ENCODE measurements at places on chromosomes 6 and 20.

- DNase-seq: no peak
Observed at GRCh38 chr6:83884523-83884922, 25.0 kb downstream of the CYB5R4 start.

DNA sequence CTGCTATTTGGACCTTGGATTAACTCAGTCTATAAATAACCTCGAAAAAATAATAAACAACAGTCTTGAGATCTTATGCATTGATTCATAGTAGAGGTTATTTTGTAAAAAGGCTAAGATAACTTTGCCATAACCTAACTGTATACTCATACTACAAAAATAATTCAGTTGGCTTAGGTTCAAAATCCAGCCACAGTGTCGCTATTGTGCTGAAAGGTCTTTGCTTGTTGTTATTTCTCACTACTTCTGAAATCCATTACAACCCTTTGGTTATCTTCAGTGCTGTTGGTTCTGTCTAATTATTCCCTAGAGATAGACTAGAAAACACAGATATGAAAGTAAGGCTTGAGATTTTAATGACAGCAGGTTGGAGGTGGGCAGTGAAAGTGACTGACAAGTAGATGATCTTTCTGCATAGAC lies 74.4 kb downstream of the MKKS start:
- DNase-seq: no peak

- DNase-seq: no peak
Observed at GRCh38 chr6:99416226-99416625, 8.9 kb downstream of the PNISR start.

DNA sequence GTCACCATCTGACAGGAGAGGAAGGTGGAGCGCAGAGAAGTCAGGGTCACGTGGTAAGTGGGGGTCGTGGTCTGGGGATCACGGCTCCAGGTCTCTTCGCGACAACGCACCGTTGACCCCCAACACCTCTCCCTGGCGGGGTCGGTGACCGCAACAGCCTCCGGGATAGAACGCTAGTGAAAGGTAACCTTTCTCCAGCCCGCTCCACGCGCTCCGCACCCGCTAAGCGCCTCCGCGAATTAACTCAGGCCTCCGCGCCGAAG lies 600 bp upstream of the SYNJ2 start:
- DNase-seq: no peak

- DNase-seq: no peak
Observed at GRCh38 chr6:85672050-85672449, 29.4 kb upstream of the SYNCRIP start.

DNA sequence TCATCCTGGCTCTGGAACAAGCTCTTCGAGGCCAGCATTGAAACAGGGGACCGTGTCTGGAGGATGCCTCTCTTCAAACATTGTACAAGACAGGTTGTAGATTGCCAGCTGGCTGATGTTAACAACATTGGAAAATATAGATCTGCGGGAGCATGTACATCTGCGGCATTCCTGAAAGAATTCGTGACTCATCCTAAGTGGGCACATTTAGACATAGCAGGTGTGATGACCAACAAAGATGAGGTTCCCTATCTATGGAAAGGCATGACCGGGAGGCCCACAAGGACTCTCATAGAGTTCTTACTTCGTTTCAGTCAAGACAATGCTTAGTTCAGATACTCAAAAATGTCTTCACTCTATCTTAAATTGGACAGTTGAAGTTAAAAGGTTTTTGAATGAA lies 3.6 kb upstream of the CDKN1A start:
- no peak for DNase-seq

GRCh38 chr20:2972126-2972525 lies 71.3 kb upstream of the GNRH2 start:
- no peak for DNase-seq

GRCh38 chr6:8029243-8029870 lies 34.8 kb downstream of the BLOC1S5 start:
- DNase-seq: no peak

GRCh38 chr6:108782179-108783041 lies 65.8 kb upstream of the ARMC2 start:
- peak; percentile 83 for DNase-seq

DNA sequence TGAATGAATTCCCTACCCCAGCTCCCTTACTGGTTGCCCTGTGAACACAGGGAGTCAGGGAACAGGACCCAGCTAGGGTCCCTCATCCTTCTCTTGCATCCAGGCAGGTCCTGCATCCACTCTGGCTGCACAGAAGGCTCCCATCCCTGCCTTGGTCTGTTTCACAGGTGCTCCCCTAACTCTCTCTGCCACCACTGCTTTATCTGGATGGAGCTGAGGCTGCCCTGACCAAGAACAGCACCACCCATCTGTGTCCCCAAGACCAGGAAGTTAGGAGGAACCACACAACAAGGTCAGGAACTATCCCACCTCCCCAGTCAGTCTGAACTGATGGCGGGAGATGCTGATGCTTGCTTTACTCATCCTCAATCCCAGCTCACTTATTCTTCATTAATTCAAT lies 16.2 kb upstream of the HLA-G start:
- DNase-seq: no peak

GRCh38 chr6:111329882-111330633 lies 153.0 kb downstream of the REV3L start:
- DNase-seq: no peak

- no peak for DNase-seq
Observed at GRCh38 chr20:54431156-54431944, 44.0 kb upstream of the DOK5 start.

- DNase-seq: no peak
Observed at GRCh38 chr6:11645016-11645415, 107.5 kb downstream of the TMEM170B start.
